Activated CD4-positive, alpha-beta memory T cell treated with anti-CD3 and anti-CD28 coated beads, Interleukin-2, amount 10 ng/mL, durations not matched to agents 7 days and 5 days (primary cell): ENCODE measurements at places on chromosomes 11 and 22. TPM values are rescaled to one million over a fixed set of nuclear protein-coding genes. Genes with fewer than 3 reads are reported as not detected.

The CENATAC gene
- total RNA-seq = 34.6 TPM

The THY1 gene
- total RNA-seq = 1.3 TPM

The DTX4 gene
- 0.48 TPM for total RNA-seq

The CHADL gene
- 0.18 TPM for total RNA-seq

The JHY gene
- total RNA-seq = 1.7 TPM

The OR52I2 gene
- total RNA-seq = not detected

The CCDC88B gene
- 99.1 TPM for total RNA-seq

The CNIH2 gene
- total RNA-seq = 2.1 TPM

The OR51E2 gene
- not detected for total RNA-seq

The GLB1L3 gene
- total RNA-seq = 6.9 TPM

The NFAM1 gene
- 0.05 TPM for total RNA-seq

The CCDC116 gene
- total RNA-seq = 0.43 TPM

The RIMBP3B gene
- total RNA-seq = 0.81 TPM

The ZFTA gene
- total RNA-seq = 1.7 TPM

The CD3D gene
- 467 TPM for total RNA-seq

The GLB1L2 gene
- total RNA-seq = 2.5 TPM

The C11orf52 gene
- not detected for total RNA-seq

The NUDT8 gene
- 9.3 TPM for total RNA-seq

The AGBL2 gene
- 7.7 TPM for total RNA-seq

The LARGE2 gene
- total RNA-seq = 1.1 TPM
